Neuronal stem cell (in vitro differentiated cells): ENCODE measurements at places on chromosomes 12 and 14.

GRCh38 chr12:76618031-76618430, 58.5 kb upstream of the OSBPL8 start:
- DNase-seq = no peak

DNA sequence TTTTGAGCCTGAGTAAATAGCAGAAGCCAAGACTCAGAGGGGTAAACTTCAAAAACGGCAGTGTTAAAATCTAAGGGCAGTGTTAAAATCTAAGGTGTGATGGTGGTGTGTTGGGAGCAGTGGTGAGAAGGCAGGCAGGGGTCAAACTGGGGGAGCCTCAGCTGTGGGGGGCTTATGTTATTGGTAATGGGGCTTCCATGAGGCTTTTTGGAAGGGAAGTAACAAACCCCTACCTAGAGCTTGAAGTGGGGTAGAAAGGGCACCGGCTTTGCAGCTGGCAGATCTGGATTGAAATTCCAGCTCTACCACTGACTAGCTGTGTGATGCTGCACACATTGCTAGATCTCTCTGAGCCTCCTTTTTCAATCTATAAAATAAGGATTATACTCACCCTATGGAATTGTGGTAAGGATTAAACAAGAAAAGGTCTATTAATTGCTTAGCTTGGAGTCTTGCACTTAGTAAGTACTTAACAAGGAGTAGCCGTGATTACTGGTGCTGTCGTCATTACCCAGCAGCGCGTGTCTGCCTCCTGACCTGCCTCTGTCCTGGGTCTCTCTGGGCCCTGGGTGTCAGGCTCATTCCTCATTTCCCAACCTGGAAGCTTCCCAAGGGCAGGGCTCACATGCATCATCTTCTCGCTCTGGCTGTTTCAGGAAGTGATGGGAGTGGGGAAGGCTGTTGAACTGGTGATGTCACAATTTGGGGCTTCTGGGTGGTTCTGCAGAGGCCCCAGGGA, 18.5 kb upstream of the KRT80 start:
- no peak for DNase-seq

DNA sequence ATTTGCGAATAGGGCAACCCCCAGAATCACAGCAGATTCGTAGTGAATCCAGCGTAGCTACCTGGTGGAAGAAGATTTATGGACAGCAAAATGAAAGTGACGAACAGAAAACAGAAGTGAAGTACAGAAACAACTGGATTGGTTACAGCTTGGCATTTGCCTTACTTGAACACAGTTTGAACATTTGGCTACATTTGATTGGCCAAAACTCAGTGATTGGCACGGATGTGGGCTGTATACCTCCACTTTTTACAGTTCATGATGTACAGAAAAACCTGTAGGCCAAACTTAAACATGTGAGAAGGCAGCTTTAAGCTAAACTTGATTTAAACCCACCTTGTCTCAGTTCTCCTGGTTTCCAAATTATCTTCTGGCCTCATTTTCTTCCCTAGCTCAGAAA, 49.9 kb upstream of the AMN1 start:
- no peak for DNase-seq

- no peak for DNase-seq
Observed at GRCh38 chr14:79476552-79476951, 734.8 kb downstream of the DIO2 start.

GRCh38 chr12:11347810-11348209, 37.6 kb upstream of the PRB4 start:
- DNase-seq = no peak

DNA sequence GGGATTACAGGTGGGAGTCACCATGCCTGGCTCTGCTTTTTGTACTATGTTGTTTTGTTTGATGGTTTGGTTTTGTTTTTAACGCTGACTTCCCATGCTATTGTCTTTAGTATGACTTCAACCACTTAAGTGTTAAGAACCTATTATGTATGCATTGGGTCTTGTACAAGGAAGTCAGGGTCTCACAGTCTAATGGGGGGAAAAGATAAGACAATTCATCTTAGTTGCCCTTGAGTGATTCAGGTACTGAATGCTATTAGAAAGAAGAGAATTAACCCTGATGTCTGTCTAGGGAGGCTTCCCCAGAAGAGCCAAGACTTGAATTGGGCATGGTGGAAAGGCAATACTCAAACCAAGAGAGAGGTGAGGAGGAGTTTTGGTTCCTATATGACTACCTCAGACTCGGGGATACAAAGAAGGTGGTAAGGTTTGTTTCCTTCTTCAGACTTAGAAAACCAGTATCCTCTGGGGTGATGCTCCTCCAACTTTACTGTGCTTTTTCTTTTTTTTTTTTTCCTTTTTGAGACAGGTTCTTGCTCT, 64.6 kb downstream of the SUSD6 start:
- DNase-seq = no peak

GRCh38 chr14:75497701-75498100, 24.6 kb upstream of the BATF start:
- no peak for DNase-seq

GRCh38 chr12:120713861-120714482, 3.7 kb downstream of the UNC119B start:
- peak; percentile 83 for DNase-seq

DNA sequence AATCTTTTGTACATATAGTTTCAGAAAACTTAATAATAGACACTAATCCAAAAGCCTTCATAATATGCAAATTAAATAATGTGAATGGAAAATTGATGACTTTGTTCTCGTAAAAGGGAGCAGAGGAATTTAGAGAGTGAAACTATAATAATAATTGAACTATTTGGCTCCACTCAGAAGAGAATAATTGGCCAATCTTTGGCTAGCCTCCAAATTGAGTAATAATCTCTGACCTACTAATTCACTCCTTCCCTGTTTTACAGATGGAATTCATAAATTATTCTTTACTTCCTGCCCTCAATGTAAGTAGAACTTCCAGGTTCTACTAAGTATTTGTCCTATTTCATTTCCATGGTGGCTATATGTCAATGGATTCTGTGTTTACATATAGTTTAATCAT, 15.8 kb downstream of the TRIM9 start:
- no peak for DNase-seq
